ENCODE measurements at places on chromosomes 1 and 21.

- DNase-seq: no peak
Measured at GRCh38 chr1:56672579-56672978, 27.5 kb downstream of the PRKAA2 start.

DNA sequence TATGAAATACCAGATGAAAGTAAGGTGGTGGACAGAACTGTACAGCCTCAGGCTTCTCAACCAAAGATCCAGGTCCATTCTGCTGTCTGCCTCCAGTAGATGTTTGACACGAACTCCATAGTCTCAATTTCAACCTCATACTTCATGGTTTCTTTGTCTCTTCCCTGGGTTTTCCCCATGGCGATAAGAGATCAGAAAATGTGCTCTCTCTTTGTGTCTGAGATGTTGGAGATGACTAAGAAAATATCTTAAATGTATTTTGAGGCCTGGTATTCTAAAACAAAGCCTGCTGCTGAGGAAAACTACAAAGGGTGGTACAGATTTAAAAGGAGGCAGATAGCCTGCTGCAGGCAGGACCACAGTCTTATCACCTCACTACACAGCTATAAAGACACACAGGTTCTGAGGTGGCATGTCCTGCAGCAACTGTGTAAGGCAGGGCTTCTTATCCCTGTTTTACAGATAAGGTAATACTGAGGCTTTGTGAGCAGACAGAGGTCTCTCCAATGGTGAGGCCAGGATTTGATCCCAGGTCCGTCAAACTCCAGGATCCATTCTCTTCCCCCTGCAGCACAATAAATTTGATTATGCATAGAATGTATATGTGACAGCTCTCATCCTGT lies 40.0 kb upstream of the CACNA1E start:
- DNase-seq: no peak

GRCh38 chr1:114097109-114097508 lies 56.6 kb downstream of the SYT6 start:
- DNase-seq: no peak

DNA sequence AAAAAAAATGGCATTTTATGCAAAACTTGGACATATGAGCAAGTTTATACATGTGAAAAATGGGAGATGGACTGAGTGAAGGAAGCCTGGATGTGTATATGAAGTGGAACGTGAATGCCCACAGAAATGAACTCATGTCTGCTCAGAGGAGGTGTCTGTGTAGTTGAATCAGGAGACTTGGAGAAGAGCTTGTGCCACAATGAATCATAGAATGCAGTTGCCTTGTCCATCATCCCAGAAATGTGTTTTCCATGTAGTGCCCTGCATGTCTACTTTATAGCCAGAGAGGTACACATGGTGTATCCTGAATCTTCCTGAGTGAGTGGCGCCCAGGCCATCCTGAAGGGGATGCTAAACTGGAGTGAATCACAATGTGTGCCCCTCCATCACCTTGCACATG lies 2.6 kb upstream of the ILDR2 start:
- DNase-seq: no peak

DNA sequence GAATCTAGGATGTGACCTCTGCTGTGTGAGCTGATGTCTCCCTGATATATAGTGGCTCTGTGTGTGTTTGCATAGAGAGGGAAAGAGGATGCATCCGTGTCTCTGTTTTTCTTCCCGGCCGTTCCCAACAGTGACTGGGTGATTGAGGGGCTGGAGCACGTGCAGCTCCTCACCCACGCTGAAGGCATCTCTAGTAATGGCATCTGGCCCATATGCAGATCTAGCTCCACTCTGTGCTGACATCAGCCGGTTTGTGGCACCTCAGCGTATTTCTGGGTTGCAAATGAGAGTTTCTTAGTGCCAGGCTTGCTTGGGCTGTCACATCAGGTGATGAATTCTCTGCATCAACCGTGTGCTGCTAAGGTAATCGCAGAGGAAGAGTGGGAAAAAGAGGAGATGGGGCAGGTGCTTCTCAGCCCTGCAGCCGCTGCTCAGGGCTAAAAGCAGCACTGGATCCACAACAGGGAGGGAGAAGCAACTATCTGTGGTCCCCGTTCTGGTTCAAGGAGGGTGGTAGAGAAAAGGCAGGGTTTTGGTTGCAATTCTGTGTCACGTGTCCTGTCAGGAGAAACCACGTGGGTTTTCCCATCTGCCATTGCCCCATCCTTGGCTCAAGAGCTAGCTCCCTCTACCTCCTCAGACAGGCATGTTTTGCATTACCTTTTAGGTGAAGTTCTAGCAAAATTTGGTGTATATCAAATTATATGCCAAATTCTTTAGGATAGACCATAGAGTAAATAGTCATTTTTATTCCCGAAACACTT lies 282.9 kb downstream of the PBX1 start:
- DNase-seq: no peak

DNA sequence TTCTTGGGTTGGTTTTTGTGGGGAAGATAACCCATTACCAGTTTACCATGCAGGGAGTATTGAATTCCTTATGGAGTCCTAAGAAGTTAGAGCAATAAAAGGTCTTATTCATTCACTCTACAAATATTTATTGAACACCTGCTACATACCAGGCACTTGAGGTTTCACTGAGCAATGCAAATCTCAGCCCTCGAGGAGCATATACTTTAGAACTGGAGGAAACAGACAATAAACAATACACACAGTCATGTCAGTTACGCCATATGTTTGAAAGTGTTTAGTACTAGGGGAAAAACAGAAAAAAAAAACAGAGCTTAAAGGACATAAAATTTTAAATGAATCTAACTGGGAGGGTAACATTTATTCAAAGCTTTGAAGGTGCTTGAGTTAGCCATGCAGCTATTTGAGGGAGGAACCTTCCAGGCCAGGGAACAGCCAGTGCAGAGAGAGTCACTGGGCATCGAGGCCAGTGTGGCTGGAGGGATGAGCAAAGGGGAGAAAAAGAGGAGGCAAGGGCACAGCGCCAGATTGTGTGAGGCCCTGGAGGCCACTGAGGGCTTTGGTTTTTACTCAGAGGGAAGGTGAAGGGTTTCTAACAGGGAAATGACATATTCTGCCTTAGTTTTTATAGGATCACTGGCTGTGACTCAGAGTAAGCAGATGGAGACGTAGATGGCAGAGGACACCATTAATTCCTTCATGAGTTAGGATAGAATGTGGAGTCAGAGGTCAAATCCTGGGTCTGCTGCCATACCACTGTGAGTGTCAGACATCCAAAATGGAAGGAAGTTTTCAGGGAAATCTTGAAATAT lies 32.7 kb downstream of the C1orf21 start:
- DNase-seq: no peak

DNA sequence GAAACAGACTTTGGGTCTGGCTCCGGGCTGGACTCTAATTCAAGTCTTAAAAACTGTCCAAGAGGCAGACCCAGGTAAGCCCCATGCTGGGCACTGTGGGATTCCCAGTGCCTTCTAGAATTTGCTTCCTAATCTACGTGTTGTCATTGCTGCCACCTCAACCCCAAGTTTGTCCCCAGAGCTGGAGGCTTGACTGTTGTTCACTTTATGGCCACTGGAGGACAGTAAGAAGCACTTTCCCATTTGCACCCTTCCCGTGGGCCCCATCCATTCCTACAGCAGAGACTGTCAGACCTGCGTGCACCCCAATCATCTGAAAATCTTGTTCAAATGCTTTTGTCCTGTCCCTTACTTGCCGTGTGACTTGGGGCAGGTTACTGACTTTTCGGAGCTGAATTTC lies 29.4 kb upstream of the VASH2 start:
- DNase-seq: no peak

GRCh38 chr1:44808063-44808937 lies at the start of gene BTBD19:
Gene BTBD19 (plus strand): TSS chr1:44808523. CDS start chr1:44808821, 298 bp downstream.
- no peak for DNase-seq

- no peak for DNase-seq
Measured at GRCh38 chr1:150207281-150207971, 28.5 kb downstream of the ANP32E start.

- DNase-seq: no peak
Measured at GRCh38 chr1:94701796-94702441, 118.2 kb upstream of the SLC44A3 start.

- no peak for DNase-seq
Measured at GRCh38 chr1:93087532-93087931, 8.4 kb downstream of the MTF2 start.

DNA sequence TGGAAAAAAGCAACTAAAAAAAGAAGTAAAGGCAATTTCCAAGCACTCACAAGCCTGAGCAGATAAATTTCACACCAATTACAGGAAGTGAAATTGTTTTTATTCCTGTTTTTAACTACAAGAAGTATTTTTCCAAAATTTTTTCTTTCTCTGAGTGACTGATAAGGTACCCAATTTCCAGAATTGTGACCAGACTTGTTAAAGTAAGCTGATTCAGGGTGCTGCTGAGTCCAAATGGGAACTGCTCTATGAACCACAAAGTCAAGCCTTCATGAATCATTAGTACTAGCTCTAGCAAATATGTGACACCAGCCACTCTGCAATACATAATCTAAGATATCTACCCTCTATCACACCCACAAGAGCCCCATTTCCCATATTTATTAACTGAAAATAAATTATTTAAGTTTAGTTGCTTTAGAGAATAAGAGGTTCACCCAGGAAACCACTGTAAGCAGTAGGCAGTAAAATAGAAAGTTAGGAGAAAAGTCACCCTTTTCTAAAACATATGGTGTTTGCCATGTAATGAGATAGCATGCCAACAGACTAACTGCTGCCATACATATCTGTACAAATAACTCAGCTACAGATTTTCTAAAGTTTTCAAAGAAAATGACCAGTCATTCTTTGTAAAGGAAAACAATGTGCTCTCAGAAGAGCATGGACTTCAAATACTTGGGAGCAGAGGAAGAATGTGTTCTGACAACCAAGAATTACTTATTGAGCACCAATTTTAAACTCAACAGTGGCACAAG lies 43.1 kb upstream of the TNFSF18 start:
- no peak for DNase-seq

DNA sequence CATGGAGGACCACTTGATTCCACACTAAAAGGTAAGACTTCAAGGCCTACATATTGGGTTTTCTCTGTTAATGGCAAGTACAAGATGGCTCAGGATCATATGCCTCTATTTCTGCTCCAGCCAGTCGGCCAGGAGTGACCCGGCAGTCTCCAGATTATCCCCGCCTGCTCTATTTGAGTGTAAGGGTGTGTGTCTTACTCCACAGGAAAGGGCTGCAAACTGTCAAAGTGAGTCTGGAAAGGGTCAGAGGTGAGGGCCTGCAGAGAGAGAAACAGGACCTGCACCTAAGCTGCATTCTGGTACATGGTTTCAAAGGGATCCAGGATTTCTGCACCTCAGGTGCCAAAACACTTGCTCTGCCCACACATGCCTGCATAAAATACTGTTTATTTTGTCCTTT lies 9.2 kb downstream of the ZNF692 start:
- DNase-seq: no peak

- DNase-seq: no peak
Measured at GRCh38 chr1:212606395-212607205, 2.0 kb upstream of the ATF3 start.

- no peak for DNase-seq
Measured at GRCh38 chr21:26093122-26093521, 77.4 kb downstream of the APP start.

DNA sequence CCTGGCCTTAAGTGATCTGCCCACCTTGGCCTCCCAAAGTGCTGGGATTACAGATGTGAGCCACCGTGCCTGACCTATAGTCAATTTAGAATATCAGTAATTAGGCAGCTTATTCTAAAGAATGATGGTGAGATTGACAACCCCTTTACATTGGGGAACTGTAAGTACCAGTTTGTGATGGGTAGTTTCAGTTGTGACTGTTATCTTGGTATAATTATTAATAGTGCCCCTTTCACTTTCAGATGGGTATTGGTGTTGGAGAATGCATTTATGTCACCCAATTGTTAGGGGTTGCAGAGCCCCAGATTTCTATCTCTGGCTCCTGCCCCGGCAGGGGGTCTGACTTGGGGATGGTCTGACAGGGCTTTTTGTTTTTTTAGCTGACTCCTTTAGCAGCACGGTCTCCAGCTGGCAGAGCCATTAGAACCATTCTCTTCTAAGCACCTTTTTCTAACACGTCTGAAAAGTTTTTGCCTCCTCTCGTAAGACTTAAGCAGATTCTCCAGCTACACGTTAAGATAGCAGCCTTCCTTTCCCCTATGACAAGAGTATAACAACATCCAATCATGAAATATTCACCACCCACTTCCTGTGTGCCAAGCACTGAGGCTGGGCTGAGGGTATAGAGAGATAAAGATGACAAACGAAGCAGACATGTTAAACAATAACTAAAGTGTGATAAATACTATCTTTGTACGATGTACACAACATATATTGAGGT lies 157.8 kb downstream of the SDCCAG8 start:
- DNase-seq: no peak

DNA sequence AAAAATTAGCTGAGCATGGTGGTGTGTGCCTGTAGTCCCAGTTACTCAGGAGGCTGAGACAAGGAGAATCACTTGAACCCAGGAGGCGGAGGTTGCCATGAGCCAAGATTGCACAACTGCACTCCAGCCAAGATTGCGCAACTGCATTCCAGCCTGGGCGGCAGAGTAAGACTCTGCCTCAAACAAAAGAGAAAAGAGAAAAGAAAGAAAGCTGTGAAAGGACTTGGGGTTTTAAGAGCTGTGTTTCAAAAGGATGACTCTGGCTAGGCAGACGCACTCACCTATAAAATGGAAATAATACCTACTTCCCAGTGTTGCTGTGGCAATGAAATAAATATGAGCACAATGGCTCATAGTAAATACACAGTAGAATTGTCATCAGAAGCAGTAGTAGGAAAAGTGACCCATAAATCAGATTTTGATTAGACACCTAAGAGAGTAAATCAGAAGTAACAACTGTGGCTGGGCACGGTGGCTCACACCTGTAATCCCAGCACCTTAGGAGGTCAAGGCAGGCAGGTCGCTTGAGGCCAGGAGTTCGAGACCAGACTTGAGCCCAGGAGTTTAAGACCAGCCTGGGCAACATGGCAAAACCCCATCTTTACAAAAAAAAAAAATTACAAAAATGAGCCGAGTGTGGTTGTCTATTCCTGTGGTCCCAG lies 45.9 kb upstream of the PUM1 start:
- DNase-seq: no peak

- DNase-seq: no peak
Measured at GRCh38 chr21:41726058-41726558, 40.7 kb downstream of the RIPK4 start.

- DNase-seq: no peak
Measured at GRCh38 chr1:5847013-5847659, 145.1 kb downstream of the NPHP4 start.
